ENCODE measurements at places on chromosomes 2 and 18. TPM values are rescaled to one million over a fixed set of nuclear protein-coding genes. Genes with fewer than 3 reads are reported as not detected.

- no peak for DNase-seq
Observed at GRCh38 chr2:31028417-31028816, 109.8 kb downstream of the GALNT14 start.

- no peak for DNase-seq
Observed at GRCh38 chr18:67456711-67457110, 59.8 kb downstream of the DSEL start.

- DNase-seq, result no peak
Observed at GRCh38 chr2:3637692-3638455, 20.1 kb upstream of the ALLC start.

FASTKD2 gene
- total RNA-seq, result 23.4 TPM

RNMT gene
- total RNA-seq, result 55.0 TPM

DNA sequence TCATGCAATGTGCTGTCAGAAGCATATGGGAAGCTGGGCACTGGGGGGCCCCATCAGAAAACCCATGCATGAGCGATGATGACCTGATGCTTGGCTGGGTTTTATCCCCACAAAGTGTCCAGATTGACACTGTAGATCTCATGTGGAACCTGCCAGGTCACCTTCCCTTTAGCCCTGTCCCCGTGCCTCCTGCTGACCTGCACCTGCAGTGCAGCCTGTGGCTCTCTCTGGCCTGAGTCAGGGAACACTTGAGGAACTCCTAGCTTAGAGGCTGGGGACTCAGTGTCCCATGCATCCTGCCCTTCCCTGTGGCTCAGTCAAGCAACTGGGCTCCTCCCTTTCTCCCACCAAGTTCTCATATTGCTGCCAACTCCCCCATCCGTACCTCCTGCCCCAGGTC is 57.7 kb downstream of the PDCL3 start:
- DNase-seq, result no peak
